GM23248 (cell line): ENCODE measurements at places on chromosomes 7 and 10. TPM values are rescaled to one million over a fixed set of nuclear protein-coding genes. Genes with fewer than 3 reads are reported as not detected.

DNA sequence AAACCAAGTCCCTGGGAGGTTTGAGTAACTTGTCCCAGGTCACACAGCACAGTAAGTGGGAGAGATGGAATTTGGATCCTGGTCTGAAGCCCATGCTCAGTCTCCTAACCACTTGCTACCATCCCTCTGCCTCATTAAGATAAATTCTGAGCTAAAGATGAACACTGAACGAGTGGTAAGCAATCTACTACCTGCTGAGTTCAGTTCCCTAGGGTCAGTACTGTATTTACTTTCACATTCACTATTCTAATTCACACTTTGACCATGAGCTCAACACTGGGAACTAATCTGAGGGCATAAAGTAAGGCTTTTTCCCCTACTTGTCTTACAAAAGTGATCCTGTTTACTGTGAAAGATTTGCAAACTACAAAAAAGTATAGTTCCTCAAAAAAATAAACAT is 2.4 kb downstream of the UROS start:
- no peak for DNase-seq

DNA sequence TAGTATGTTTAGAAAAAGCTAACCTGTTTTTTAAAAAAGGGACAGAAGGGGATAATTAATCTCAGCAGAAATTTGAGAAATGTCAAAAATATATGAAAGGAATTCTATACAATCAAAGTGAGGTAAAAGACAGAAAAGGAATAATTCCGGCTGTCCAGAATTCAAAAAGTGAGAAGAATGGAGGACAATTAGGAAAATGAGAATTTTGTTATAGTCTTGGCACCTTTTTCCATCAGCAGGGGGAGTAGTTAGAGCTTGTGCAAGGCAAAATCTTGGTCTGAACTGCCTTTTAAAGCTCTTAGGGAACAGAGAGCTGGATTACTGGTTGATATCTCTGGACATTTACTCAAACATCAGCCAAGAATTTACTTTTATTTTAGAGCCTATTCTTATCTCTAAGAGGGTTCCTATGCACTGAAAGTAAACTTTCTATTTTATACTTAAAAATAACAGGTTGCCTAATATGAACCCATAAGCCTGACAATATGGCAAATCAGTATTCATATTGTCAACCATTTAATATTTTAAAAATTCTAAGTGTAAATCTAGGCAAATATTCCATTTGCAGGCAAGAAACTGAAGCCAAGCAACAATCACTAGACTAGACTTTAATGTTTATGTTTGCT is 185.6 kb downstream of the ANK3 start:
- DNase-seq = peak; percentile 72

DNA sequence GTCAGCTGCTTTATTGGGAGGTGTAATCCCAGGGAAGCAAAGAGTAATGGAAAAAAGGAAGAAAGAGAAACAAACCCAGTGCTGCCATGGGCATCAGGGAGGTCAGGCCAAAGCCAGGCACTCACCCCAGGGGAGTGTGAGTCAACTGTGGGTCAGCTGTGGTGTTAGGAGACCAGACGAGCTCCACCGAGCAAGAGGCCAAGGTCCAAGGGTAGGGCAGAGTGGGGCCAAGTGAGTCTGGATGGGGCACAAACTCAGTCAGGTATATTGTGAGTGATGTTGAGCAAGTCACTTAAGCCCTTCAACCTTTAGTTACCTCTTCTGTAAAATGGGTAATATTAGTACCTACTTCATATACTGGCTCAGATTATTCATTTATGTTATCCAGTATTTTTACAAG is 30.4 kb upstream of the CDK13 start:
- no peak for DNase-seq

GRCh38 chr7:105751054-105751453 is 125.3 kb downstream of the ATXN7L1 start:
- DNase-seq = no peak

DNA sequence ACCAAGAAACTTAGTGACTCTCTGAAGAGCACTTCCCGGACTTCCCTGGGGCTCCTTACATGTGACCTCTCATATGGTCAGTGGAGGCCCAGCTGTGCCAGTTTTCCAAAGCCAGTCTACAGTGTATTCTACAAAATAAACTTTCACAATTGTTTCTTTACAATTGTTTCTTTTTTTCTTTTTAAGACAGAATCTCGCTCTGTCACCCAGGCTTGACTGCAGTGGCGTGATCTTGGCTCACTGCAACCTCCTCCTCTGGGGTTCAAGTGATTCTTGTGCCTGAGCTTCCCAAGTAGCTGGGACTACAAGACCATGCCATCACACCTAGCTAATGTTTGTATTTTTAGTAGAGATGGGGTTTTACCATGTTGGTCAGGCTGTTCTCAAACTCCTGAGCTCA is 25.9 kb downstream of the CYP17A1 start:
- no peak for DNase-seq

GRCh38 chr7:133358708-133359107 is 105.8 kb downstream of the EXOC4 start:
- DNase-seq = peak; percentile 67

DNA sequence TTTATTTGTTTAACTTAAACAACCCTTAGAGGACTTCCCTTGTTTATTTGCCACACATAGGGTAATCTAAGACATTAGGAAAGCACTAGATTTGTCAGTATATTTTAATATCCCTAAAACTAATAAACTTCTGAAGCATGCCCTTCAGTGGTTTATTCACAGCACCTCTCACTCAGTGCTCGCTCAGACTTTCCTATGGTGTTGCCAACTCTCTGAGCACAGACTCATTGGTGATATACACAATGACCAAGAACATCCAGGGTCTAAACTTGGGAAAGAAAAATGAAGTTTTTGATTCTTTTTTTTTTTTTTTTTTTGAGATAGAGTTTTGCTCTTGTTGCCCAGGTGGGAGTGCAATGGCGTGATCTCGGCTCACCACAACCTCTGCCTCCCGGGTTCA is 82.2 kb downstream of the RAB11FIP2 start:
- DNase-seq = peak; percentile 13

DNA sequence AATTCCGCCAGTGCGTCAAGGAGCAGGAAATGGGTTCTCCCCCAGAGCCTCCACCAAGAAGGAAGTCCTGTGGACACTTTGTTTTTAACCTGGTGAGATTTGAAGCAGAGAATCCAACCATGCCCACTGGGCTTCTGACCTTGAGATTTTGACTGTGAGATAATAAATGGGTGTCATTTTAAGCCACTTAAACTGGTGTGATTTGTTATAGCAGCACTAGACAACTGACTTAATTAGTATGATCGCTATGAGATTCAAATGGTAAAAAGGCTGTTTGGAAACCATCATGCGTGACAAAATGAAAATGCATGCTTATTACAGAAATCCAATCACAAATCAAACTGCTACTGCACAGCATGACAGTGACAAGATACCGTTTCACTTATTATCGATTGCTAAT is 98.0 kb downstream of the ADAM12 start:
- DNase-seq = no peak

GRCh38 chr7:80869821-80870751 is 48.8 kb downstream of the SEMA3C start:
- DNase-seq = no peak

DNA sequence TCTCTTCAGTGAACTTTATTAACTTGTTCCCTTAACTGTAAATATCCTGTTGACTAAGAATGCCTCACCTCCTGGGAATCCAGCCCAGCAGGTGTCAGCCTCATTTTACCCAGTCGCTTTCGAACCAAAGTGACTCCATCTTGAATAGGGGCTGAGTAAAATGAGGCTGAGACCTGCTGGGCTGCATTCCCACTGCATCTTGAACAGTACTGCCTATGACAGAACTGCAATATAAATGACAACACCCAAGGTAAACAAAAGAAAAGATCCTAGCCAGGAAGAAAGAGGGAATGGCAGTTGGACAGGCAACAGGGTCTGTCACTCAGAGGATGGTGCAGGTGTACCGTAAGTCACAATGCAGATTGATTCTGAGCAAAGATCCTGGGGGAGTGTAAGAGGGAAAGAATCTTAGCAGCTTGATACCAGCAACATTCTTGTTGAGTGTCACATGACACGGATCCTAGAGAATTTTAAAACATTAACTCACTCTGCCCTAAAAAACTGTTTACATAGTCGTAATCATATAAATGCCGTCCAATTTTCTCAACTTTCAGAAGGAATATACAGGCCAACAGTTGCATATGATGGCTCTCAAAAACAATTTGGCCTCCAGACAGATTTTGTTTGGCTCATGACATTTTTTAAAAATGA is 4.4 kb upstream of the FAM107B start:
- peak; percentile 49 for DNase-seq

GRCh38 chr7:15703732-15704131 is 17.2 kb upstream of the MEOX2 start:
- DNase-seq = no peak

- no peak for DNase-seq
Observed at GRCh38 chr7:71229699-71230098, 97.8 kb downstream of the GALNT17 start.

DNA sequence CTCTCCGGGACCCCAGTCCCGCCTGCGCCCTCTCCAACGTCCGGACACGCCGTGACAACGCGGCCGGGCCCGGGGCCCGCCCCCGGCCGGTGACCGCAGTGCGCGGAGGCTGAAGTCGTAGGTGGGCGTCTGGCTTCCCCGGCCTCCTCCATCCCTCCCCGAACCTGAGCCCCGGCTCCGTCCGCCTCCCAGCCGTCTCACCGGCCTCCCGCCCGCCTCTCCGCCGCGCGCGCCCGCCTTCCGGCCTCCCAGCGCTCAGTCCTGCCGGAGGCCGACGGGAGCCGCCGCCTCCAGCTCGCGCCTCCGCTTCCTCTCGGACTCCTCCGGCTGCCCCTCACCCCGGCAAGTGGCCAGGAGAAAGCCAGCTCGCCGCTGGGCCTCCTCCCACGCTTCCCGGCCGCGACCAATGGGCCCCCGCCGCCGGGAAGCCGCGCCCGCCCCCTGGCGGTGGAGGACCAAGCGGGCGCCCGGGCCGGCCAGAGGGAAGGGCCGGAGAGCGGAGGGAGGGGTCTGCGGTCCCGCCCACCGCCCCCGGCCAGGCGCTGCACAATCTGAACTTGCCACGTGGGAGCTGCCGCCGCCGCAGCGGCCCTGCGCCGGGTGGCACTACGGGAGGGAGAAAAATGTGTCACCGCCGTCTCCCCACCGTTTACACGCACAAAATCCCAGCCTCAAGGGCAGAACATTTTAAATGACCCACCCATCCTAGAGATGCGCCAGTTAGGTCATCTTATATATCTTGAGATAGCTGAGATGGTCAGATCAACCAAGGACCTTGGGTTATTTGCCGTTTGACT is at the start of gene FAM3C:
Gene FAM3C (minus strand): TSS at position 348 of the 797 bp plus-strand sequence. CDS start 13,339 bp downstream, outside the sequence.
- peak; percentile 95 for DNase-seq

DNA sequence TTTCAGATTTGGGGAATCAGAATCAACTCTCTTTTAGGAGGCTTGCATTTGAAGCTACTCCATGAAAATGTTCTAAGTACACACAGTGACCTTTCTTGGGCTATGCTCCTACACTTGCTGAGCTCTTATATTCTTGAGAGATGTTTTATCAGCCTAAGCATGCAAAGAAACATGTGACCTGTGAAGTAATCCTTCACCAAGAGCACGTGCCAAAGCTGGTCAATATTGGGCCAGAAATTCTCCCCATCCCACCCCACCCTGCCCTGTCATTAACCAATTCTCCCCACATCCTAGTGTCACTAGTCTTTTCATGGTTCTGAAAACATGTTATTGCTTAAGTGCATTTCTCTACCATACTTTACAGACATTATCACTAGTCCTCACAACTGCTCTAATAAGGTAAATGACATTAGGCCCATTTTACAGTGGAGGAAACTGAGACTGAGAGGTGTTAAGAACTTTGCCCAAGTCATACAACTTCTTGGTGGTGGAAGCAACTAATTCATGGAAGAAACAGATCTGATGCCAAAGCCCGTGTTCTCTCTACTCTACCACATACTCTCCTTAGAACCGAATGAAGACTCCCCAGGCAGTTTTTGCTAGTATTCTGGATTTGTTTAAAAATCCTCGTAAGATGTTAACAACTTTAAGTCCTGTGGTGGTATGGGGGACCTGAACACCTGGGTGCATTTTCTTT is 200.6 kb downstream of the PTEN start:
- no peak for DNase-seq

- DNase-seq = peak; percentile 25
Observed at GRCh38 chr10:52485462-52485861, 171.4 kb downstream of the DKK1 start.

DNA sequence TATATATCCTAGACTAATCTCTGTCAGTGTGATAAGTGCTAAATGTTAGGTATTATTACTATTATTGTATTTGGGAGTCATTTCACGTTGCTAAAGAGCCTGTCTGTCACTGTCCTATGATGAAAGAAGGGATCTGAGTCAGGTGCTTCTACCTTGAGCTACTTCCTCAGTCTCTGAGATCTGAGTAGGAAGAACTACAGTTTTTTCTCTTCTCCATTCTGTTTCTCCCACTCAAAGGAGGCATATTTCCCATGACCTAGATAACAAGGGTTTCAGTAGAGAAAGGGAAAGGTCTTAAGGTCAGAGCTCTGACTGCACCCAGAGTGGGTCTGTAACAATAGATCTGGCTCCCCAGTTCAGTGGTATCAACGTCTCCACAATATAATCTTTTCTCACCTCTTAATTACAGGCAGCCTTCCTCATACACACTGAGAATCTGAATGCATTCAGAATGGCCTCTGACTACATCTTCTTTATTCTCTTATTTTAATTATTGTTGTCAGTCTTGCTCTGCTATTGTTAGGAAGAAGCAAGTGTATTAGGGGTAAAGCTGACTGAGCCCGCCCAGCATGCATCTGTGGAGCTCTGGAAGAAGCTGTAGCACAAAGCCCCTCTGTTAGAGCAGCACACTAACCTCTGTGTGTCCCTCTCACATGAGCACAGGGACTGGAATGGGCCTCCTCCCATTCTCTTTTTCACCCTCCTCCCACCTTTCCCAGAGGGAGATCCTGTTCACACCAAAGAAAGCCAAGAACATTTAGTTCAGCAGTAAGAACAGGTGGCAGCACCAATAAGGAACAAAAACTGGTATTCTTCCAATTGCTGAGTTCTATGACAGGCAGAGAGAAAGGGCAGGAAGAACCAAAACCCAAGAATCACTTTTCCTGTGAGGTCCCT is 38.1 kb downstream of the USP54 start:
- no peak for DNase-seq

GRCh38 chr7:23373151-23374004 is 74.2 kb downstream of the MALSU1 start:
- no peak for DNase-seq

DNA sequence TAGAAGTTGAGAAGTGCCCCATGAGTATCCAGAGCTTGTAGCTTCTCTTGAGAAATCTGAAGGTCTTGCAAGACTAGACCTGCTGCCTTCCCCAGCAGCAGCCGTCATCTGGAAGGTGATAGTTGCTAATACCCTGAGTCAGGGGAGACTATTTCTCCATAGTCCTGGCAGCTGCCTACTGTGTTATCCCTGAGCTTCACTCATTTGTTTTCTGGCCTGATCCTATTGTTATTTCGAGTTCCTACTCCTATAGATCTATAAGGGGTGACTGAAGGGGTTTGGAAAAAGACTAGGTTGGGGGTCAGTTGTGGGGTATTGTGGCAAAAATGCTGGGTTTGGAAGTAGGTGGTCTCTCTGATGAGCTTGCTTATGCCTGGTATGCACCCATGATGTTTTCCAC is 297.8 kb downstream of the CNTNAP2 start:
- DNase-seq = no peak

GRCh38 chr7:27046854-27047549 is 48.8 kb downstream of the HOXA1 start:
- DNase-seq = peak; percentile 80

GRCh38 chr7:132118641-132119040 is 457.6 kb downstream of the PLXNA4 start:
- no peak for DNase-seq

GDF2 gene
- polyA plus RNA-seq = not detected in 2 replicates

SYT15 gene
- polyA plus RNA-seq = 2.3 and 3.0 TPM in 2 replicates

PLEKHA8 gene
- 4.5 and 4.7 TPM in 2 replicates for polyA plus RNA-seq

AOAH gene
- not detected in 2 replicates for polyA plus RNA-seq

PLXNA4 gene
- 0.01 TPM in 1 of 2 replicates, not detected in the other for polyA plus RNA-seq

TRIM74 gene
- polyA plus RNA-seq = not detected in 2 replicates

ARPC1B gene
- polyA plus RNA-seq = 599 and 639 TPM in 2 replicates

GALNT17 gene
- not detected in 2 replicates for polyA plus RNA-seq

CALML3 gene
- polyA plus RNA-seq = not detected in 2 replicates
